Cortex of kidney (tissue), 1 donor: ENCODE measurements at places on chromosomes 4 and X.

- no peak for DNase-seq
Measured at GRCh38 chr4:4446434-4446833, 59.5 kb downstream of the NSG1 start.

DNA sequence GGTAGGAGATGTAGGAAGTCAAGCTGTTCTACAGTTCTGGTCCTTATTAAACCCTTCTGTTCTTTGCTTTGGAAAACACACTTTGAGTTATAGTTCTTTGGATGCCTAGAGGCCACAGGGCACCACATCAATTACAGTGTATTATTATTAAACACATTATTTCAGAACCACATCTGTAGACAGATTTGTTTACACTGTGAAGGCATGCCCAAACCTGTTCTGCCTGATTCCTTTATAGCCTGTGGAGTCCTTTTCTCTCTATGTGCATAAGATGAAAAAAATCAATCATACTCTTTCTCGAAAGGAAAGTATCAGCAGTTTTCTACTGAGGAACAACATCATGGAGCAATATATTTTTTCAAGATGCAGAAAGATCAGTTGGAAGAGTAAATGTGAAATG, 371.3 kb upstream of the INTU start:
- no peak for DNase-seq

GRCh38 chrX:85569096-85569495, 189.6 kb upstream of the POF1B start:
- DNase-seq, result no peak

DNA sequence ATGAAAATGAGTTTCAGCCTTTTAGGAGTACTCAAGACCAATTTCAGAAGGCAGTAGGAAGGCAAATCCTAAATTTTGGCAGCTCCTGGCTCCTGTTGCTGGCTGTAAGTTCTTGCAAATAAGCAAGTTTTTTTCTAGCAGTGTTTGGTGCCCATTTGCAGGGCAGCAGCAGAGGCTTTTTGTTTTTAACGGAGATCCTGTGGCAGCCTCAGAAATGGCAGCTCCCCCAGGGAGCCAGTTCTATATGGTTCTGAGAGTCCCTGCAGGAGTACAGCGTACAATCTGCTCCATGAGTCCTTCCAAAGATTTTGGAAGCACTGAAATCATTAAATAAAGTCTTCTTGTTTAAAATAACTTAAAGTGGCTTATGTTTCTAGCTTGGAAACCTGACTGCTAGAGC, 171.9 kb downstream of the NDST4 start:
- no peak for DNase-seq

GRCh38 chr4:139171876-139172691, 4.9 kb downstream of the ELF2 start:
- DNase-seq, result no peak

GRCh38 chrX:155819966-155820491, 61.1 kb upstream of the VAMP7 start:
- no peak for DNase-seq

- no peak for DNase-seq
Measured at GRCh38 chrX:51332188-51332942, at the start of gene NUDT10. Gene NUDT10 (plus strand): TSS chrX:51332822. CDS start chrX:51332966, 144 bp downstream.

DNA sequence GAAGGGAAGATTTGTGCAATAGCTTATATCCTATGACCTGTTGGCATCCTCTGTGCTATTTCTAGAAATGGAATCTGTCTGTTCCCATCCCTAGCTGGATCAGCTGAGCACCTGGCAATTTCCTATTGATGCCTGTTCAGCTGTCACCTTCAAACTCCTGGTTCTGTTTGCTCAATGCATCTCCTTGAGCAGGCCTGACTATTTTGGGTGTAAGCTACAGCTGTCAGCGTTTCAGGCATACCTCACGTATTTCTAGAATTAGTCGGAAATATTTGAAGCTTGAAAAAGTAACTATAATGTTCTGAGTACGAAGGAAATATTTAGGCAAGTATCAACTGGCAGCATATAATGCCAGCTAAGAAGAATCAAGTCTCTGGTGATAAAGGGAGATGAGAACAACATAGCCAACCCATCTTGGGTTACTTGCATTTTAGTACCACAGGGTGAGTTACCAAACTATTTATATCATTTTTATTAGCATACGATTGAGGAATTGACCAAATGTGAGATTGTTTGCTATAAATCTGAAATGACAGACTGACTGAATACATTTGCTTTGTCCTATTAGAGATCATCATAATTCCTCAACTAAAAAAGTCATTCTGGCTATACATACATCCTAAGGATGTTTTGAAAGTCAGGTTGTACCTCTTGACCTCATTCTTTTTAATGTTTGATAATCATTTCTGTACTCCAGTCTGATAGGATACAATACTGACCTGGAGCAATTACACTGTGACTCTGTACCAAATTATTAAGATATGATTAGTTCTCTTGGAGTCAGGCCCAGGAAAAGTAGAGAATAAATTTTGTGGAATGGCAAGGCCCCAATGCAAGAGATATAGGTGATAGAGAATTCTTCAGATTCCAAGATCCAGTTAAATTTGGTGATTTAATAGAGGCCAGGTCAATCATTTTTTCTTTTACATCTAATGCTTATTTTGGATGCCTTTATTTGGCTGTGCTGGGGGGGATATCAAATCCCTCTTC, 36.4 kb upstream of the PLAC1 start:
- no peak for DNase-seq

DNA sequence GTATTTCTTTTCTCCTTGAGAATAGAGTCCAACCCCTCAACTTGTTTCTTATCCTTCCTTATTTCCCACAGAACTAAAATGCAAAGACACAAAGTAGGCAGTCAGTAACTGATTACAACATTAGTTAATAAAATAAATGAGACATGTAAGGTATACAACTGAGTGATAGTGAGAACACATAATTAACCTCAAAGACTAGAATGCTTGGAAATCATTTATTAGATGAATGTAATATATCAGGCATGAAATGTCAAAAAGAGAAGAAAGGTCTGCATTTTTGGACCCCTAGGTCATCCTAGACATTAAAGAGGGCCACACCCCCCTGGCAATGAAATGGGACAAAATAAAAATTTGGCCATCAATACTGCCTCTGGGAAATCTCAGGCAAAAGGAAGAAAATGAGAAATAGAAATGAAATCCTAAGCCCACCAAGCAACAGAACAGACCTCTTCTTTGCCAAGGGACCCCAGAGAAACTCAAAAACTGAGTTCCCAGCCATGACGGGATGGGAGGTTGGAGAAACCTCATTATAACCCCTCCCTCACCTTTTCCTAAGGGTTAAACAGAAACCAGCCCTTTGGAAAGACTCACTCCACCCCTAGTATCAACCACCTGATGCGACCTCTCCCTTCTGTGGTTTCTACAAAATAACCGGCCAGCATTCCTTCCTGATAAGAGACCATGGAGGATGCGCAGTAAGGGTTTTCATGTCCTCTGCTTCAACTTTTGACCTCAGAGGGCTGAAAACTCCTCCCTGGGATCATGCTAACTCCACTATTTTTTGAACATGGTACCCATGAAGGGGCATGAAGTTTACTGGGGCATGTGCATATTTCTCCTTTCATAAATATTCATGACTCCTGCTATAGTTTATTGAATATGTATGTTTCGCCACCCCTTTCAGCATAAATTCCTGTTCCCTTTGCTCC, 90.0 kb upstream of the EXOC1L start:
- no peak for DNase-seq

DNA sequence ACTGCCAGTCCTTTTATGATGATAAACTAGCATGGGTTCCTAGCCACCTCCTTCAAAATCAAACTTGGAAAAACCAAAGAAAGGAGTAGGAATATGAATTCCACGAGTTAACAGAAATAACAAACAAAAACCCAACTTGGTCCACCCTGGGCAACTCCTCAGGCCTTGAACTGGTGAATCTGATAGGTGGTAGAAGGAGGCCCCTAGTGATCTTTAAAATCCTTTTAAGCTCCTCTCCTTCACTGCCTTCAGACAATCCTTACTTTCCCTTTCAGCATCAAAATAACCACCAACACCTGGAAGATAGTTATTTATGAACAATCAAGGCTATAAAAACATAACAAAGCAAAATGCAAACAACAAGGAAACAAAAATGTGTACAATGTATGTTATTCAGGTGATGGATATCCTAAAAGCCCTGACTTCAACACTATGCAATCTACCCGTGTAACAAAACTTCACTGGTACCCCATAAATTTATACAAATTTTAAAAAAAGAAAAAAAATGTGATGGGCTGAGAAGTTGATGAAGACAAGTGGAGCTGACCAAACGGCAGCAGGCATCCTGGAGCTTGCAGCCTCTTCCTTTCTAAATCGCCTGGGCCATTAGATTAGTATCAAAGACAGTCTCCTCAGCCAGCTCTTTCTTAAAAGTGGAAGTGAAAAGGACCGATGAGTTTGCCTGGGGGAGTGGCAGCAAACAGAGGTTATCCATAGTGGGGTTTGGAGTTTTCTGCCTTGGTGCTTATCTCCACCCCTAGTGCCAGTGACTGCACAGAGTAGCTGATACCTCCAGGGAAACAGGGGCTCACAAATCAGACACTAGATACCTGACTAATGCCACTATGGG, 179.6 kb downstream of the TMA16 start:
- no peak for DNase-seq

GRCh38 chr4:57043347-57044251, 64.9 kb downstream of the POLR2B start:
- no peak for DNase-seq

GRCh38 chr4:12499693-12500092, 984.4 kb downstream of the RAB28 start:
- DNase-seq, result no peak

- no peak for DNase-seq
Measured at GRCh38 chr4:87377816-87378215, 13.2 kb downstream of the HSD17B11 start.
